Activated CD4-positive, alpha-beta T cell treated with anti-CD3 and anti-CD28 coated beads for 36 hours (primary cell): ENCODE measurements at places on chromosomes 2 and 18. TPM values are rescaled to one million over a fixed set of nuclear protein-coding genes. Genes with fewer than 3 reads are reported as not detected.
A peak's percentile ranks its signal among the peaks of the same experiment; 100 is the strongest.

Gene CRYBA2
- total RNA-seq, result not detected

Gene RAD51AP2
- not detected for total RNA-seq

Gene MYCN
- total RNA-seq, result 0.28 TPM

Gene L3MBTL4
- 0.21 TPM for total RNA-seq

Gene HOXD10
- not detected for total RNA-seq

Gene DNAJC27
- total RNA-seq, result 5.9 TPM

Gene NBAS
- total RNA-seq, result 44.3 TPM

Gene SPP2
- not detected for total RNA-seq

Gene CTAGE1
- not detected for total RNA-seq

Gene TEKT4
- not detected for total RNA-seq

Gene TMEM182
- 7.4 TPM for total RNA-seq

GRCh38 chr2:200735061-200735460 is 76.6 kb upstream of the BZW1 start:
- peak; percentile 66 for DNase-seq
- H3K27me3 ChIP-seq, result peaks cover 14% of the 10 kb centered on the region

DNA sequence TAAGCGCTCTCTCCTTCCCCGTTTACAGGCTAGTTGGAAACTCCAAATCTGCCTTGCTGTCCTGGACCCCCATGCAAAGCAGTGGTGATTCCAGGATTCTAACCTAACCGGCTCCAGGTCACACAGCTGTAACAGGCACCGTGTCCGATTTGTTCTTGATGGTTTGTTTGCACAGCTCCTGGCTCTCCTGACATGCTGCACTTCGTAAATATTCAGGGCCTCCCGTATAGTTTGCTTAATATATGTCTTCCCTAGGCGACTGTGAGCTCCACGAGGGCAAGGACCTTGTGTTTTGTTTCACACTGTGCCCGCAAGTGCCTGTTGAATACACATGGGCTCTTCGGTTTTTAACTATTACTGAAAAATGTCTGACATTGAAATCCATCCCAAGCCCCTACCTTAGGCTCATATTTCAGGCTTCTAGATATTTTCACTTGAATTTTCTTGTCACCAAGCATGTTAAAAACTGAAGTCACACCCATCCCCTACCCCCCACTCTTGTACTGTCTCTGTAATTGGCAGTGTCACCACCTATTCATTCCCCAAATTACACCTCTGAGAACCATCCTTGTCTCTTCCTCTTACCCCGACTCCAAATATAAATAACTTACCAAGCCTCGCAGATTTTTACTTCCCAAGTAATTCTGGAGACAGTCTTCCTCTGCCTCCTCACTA is 1.0 kb upstream of the PUM2 start:
- no peak overlapping the region for H3K4me3 ChIP-seq
- peaks cover 24% of the 10 kb centered on the region for H3K36me3 ChIP-seq
- H3K27ac ChIP-seq, result no peak overlapping the region
- DNase-seq, result peak; percentile 33
- no peaks in the 10 kb centered on the region for H3K27me3 ChIP-seq

GRCh38 chr2:60441800-60442199 is 111.7 kb downstream of the BCL11A start:
- H3K4me1 ChIP-seq, result peaks cover 7% of the 10 kb centered on the region
- no peaks in the 10 kb centered on the region for H3K36me3 ChIP-seq
- H3K4me3 ChIP-seq, result no peak overlapping the region
- H3K27ac ChIP-seq, result no peak overlapping the region

DNA sequence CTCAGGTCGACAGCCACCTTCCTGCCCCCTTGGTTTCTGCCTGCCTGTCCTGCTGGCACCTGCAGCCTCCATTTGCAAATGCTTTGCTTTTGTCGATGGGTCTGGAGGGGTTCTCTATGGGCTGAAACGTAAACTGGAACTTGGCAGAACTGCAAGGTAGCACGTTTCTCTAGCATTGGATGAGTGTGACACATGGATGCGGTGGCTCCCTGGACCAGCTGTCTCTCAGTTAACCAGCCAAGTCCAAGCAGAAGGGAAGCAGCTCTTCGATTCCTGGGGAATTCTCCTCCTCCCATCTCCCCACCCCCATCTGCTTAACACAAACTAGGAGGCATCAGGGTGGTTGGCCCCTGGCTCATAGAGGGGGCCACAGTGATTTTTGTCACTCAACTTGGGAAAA is 57.3 kb downstream of the ITGB1BP1 start:
- H3K36me3 ChIP-seq, result no peaks in the 10 kb centered on the region
- no peak for DNase-seq
- no peak overlapping the region for H3K27ac ChIP-seq
- H3K4me3 ChIP-seq, result no peak overlapping the region

- peak overlapping the region; percentile 91 for H3K27ac ChIP-seq
- peak overlapping the region; percentile 82 for H3K4me3 ChIP-seq
These were observed 24.0 kb downstream of the BIN1 start for GRCh38 chr2:127082974-127083373.

DNA sequence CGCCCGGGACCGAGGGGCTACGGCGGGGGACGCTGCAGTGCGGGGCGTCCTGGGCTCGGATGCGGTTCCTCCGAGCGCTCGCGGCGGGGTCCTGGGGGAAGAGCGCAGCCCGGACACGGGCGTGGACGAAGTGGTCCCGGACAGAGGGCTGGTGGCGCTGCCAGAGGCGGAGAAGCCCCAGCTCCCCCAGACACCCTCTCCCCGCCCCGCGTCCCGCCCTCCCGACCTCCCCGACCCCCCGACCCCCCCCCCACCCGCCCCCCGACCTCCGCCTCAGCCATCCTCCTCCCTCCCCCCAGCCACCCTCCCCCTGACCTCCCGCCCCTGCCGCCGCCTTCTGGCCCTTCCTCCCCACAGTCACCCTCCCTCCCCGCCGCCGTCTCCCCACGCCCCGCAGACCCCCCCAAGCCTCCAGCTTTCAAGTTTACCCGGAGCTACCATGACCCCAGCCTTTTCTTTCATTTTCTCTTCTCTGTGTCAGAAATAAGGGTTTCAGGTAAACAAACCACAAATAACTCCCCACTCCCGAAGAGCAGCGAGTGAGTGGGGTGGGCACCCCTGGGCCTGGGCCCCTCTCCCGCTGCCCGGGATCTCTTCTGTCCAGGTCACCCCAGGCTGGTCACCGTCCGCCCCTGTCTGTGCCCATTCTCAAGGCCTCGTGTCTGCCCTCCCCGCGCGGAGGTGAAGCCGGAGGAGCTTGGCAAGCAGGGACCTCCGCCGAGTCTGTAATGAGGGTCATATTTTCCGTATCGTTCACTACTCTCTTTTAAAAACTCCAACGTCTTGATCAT is 5.1 kb downstream of the NFATC1 start:
- H3K4me3 ChIP-seq, result peak overlapping the region; percentile 83
- peak; percentile 74 for DNase-seq
- H3K27me3 ChIP-seq, result no peaks in the 10 kb centered on the region
- H3K27ac ChIP-seq, result peak overlapping the region; percentile 90
- peaks cover 58% of the 10 kb centered on the region for H3K36me3 ChIP-seq

GRCh38 chr2:138814123-138814898 is 34.1 kb upstream of the NXPH2 start:
- H3K36me3 ChIP-seq, result no peaks in the 10 kb centered on the region
- no peak overlapping the region for H3K27ac ChIP-seq
- DNase-seq, result no peak
- no peaks in the 10 kb centered on the region for H3K4me1 ChIP-seq
- no peak overlapping the region for H3K4me3 ChIP-seq
- H3K27me3 ChIP-seq, result peaks cover 16% of the 10 kb centered on the region

- H3K27me3 ChIP-seq, result no peaks in the 10 kb centered on the region
- H3K4me3 ChIP-seq, result no peak overlapping the region
- no peaks in the 10 kb centered on the region for H3K4me1 ChIP-seq
- no peak for DNase-seq
- no peaks in the 10 kb centered on the region for H3K36me3 ChIP-seq
These were observed 471.9 kb upstream of the TNP1 start for GRCh38 chr2:217331523-217332416.

GRCh38 chr18:55503167-55503820 is 84.7 kb downstream of the TCF4 start:
- no peaks in the 10 kb centered on the region for H3K36me3 ChIP-seq
- H3K27me3 ChIP-seq, result peaks cover 7% of the 10 kb centered on the region
- no peak for DNase-seq

- H3K4me1 ChIP-seq, result no peaks in the 10 kb centered on the region
- H3K27me3 ChIP-seq, result no peaks in the 10 kb centered on the region
- no peak overlapping the region for H3K4me3 ChIP-seq
- no peaks in the 10 kb centered on the region for H3K36me3 ChIP-seq
- DNase-seq, result no peak
These were observed 348.0 kb downstream of the GPD2 start for GRCh38 chr2:156784020-156784701.

DNA sequence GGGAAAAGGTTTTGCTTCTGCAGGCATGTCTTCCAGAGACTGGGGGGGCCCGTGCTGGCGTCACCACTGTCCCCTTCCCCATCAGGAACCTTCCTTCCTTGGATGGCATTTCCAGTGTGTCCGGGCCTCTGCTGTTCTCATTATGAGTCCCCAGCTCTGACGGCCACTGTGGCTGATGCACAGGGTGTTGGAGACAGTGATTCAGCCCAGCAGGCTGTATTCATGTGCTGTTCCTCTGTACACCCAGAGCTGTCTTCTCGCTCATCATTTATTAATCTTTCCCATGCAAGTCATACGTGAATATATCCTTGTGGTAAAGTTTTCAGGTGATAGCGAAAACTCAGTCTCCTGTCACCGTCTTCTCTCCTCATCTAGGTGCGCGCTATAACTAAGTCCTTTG is 57.7 kb downstream of the ASAP2 start:
- no peaks in the 10 kb centered on the region for H3K4me1 ChIP-seq
- H3K27ac ChIP-seq, result no peak overlapping the region
- H3K4me3 ChIP-seq, result no peak overlapping the region
- no peak for DNase-seq
- H3K27me3 ChIP-seq, result peaks cover 5% of the 10 kb centered on the region

DNA sequence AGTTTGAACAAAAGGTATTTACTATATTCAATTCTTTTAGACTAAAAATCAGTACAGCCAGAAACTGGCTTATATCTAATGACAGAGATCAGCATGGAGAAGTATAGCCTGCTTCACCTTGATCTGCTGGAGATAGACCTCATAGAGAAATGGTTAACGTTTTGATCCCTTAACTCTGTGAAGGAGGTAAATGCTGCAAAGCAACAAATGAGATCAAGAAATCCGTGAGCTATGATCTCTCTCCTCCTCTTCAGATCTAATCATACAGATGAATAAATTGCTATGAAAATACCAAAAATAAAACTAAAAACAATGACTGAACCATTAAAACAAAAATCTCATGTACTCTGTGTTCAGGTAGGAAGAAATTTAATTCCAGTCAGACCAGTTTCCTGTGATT is 42.8 kb downstream of the KLHL14 start:
- no peak overlapping the region for H3K4me3 ChIP-seq
- H3K27me3 ChIP-seq, result peaks cover 14% of the 10 kb centered on the region
- no peak for DNase-seq
- H3K27ac ChIP-seq, result no peak overlapping the region
- H3K36me3 ChIP-seq, result no peaks in the 10 kb centered on the region
- H3K4me1 ChIP-seq, result peaks cover 11% of the 10 kb centered on the region

DNA sequence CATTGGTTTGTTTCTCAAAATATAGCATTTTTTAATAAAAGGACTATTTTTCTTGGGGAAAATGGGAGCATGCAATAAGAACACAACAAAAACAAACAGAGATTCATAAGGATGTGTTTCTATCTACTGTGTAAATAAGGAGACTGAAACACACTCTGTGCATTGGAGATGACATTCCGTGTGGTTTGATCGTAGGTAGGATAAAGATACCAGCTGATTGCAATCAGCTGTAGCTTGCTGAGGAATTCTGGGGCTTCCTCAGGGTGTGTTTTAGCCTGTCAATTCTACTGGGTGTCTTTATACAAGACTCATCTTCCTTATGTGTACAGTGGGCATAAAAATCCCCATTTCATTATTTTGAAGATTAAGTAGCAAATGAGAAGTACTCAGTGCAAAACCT is 591.6 kb downstream of the DSC3 start:
- H3K36me3 ChIP-seq, result no peaks in the 10 kb centered on the region
- DNase-seq, result no peak
- H3K4me3 ChIP-seq, result no peak overlapping the region
- no peaks in the 10 kb centered on the region for H3K27me3 ChIP-seq

DNA sequence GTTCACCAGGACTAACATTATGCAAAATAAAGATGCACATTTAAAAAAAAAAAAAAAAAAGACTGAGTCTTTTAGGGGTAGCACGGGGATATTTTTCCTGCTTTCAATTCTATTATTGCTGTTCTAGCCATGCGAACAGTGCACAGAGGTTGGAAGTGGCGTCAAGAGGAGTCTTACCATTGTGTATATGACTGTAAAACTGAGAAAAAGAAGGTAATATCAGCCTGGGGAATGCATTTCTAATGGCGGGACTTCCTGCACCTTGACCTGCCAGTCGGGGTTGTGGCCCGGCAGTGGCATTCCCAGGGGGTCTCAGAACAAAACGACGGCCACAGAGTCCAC is 48.5 kb upstream of the ATP6V1B1 start:
- no peak overlapping the region for H3K27ac ChIP-seq
- H3K4me3 ChIP-seq, result peak overlapping the region; percentile 62
- H3K4me1 ChIP-seq, result peaks cover 31% of the 10 kb centered on the region
- peaks cover 3% of the 10 kb centered on the region for H3K36me3 ChIP-seq
- DNase-seq, result no peak

DNA sequence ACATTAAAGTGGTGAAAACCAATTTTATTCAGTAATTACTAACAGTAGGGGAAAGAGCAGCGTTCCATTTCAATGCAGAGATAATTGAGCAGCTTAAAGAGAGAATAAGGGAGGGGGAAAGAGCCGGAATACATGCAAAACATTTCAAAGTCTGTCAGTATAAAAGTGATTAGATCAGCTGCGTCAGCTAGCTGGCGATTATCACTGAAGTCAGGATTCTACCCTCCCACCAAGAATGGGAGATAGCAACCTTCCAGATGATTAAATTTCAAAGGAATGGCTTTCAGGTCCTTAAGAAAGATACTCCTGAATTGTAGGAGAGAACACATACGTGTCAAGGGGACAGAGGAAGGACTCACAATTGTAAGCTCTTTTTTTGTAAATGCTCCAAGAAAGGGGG is 2.7 kb upstream of the ZC3H6 start:
- H3K4me1 ChIP-seq, result peaks cover 13% of the 10 kb centered on the region
- H3K27me3 ChIP-seq, result no peaks in the 10 kb centered on the region
- DNase-seq, result no peak
- H3K4me3 ChIP-seq, result no peak overlapping the region

GRCh38 chr2:157469726-157470125 is 25.8 kb upstream of the CYTIP start:
- H3K4me1 ChIP-seq, result peaks cover 95% of the 10 kb centered on the region
- no peak for DNase-seq
- peak overlapping the region; percentile 94 for H3K27ac ChIP-seq

GRCh38 chr2:102143450-102143985 is 972 bp downstream of the IL1R1 start:
- peaks cover 56% of the 10 kb centered on the region for H3K4me1 ChIP-seq
- H3K27ac ChIP-seq, result peak overlapping the region; percentile 90
- H3K27me3 ChIP-seq, result peaks cover 24% of the 10 kb centered on the region
- no peak for DNase-seq
- H3K4me3 ChIP-seq, result peak overlapping the region; percentile 80

DNA sequence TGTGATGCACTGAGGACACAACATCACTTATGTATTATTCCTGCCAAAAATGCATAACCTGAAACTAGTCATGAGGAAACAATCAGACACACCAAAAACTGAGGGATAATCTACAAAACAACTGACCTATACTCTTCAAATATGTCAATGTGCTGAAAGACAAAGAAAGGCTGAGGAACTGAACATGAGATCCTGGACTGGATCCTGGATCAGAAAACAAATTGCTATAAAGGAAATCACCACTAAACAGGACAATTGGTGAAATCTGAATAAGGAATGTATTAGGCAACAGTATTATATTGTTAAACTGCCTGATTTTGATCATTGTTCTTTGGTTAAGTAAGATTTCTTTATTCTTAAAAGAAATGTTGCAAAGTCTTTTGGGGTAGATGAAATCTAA is 28.8 kb downstream of the CUL3 start:
- H3K4me3 ChIP-seq, result no peak overlapping the region
- H3K4me1 ChIP-seq, result peaks cover 41% of the 10 kb centered on the region
- no peaks in the 10 kb centered on the region for H3K27me3 ChIP-seq
- no peak for DNase-seq
